Stimulated activated CD8-positive, alpha-beta memory T cell treated with anti-CD3 and anti-CD28 coated beads, Interleukin-4, amount 100 ng/mL, for 4 hours (primary cell): ENCODE measurements at places on chromosomes 1 and 21.

- no peak for DNase-seq
Measured at GRCh38 chr1:81509594-81509993, 291.1 kb upstream of the ADGRL2 start.

- peak; percentile 46 for DNase-seq
Measured at GRCh38 chr1:198699167-198700015, 60.6 kb downstream of the PTPRC start.

DNA sequence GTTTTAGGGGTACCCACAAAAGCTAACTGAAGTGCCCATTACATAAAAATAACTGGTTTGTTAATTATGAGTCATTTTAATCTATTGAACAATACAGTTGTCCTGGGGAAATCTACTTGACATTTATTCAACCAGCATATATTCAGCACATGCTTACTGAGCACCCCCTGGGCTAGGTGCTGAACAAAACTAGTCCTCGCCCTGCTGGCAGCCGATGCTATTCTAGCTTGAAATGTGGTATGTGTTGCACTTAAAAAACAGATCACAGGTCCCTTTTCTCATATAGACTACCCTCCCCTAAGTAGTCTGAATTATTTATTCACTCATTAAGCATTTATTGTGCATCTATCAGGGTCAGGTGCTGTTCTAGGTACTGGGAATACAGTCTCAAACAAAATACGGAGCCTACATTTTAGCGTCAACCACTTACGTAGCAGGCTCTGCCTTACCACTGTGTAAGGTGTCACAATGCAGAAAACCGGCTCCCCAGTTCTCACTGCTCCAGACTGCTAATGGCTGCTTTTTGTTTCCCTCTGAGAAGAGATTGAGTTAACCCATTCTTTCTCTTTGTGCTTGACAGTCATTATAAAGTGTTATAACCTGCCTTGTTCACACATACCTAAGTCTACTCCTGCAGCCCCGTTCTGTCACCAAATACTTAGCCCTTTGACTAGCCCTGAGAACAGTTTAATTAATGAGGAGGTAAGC is 57.1 kb downstream of the ADCY10 start:
- no peak for DNase-seq

DNA sequence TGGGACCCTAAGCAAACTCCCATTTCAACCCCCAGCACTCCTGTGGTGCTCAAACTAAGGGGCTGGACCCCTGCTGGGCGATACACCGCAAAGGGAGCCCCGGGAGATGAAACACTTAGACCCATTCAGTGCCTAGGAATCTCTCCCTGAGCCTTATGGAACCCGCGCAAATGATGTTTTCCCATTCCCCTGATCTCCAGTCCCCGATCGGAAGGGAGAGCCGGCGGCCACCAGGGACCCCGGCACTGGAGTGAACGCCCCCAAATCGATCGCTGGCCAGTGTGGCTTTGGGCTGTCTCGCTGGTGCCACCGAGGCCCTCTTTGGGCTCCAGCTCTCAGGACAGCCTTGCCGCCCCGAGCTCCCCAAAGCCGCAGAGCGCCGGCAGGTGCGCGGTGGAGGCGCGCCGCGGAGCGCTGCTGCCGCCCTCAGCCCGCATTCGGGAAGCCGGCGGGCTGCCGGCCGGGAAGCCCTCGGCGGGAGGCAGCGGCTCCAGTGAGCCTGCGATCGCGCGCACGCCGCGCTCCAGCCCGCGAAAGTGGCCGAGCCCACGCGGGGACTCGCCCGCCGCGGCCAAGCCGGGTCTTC is 1.1 kb downstream of the PLXNA2 start:
- no peak for DNase-seq

DNA sequence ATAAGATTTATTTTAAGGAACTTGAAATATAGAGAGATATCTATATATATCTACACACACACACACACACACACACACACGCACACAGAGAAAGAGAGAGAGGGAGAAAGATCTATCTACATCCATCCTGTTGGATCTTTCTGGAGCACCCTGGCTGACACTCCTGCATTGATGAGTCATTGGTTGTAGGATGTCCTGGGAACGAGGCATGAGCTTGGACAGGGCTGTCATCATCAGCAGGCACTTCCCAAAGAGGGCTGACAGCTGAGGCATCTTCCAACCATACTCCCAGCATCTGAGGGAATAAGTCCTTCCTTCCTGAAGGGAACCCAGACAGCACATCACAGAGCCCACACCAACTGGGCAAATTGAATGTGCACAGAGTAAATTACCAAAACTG is 99.1 kb upstream of the ERG start:
- no peak for DNase-seq

- DNase-seq, result no peak
Measured at GRCh38 chr1:117527074-117527473, 78.8 kb upstream of the TENT5C start.

DNA sequence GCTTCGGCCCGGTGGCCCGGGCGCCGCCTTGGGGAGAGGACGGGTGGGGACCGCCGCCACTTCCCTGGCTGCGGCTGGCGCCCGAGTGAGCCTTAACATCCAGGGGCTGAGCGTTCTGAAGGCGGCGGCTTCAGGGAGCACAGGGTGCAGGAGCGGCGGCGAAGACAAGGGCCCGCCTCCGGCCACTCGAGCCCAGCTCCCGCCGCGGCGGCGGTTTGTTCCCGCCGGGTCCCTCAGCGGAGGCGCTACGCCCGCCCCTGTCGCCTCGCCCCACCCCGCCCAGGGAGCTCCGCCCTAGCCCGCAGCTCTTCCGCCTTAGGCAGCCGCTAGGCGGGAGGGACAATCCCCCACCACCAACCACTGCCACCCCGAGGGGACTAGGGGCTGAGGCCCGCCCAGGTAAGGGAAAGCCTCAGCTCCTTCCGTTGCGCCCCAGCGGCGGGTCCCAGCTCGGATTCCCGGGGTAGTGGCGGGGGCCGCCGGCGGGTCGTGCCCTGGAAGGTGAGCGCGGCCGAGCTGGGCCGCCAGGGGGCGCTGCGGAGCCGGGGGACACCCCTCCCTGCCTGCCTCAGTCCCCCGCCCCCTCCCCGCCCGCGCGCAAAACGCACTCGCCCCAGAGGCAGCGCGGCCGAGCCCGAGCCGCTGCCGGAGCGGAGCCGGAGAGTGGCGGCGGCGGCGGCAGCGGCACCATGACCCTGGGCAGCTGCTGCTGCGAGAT is at the start of gene FOXD2:
FOXD2 (plus strand) TSS at position 598 of the 718 bp plus-strand sequence; CDS start at position 690, 92 bp downstream.
- DNase-seq, result peak; percentile 87

DNA sequence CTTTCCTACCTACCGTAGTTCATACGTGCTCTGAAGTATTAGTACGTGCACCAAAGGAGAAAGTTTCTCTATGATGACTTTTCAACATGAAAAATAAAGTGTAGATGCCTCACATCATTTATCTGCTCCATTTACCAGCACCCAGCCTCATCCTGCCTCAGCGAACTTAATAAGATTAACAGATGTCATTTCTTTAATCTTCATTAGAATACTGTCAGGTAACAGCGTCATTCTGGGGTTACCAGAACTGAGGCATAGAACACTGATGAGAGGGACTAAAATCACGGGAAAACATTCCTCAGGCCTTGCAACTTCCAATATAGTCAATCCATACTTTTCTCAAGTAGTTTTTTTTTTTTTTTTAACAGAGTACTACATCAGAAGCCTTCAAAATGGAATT is 43.2 kb upstream of the DISC1 start:
- no peak for DNase-seq

GRCh38 chr1:58779059-58779754 is 4.6 kb downstream of the JUN start:
- DNase-seq, result no peak

- DNase-seq, result no peak
Measured at GRCh38 chr1:114122941-114123618, 30.6 kb downstream of the SYT6 start.

DNA sequence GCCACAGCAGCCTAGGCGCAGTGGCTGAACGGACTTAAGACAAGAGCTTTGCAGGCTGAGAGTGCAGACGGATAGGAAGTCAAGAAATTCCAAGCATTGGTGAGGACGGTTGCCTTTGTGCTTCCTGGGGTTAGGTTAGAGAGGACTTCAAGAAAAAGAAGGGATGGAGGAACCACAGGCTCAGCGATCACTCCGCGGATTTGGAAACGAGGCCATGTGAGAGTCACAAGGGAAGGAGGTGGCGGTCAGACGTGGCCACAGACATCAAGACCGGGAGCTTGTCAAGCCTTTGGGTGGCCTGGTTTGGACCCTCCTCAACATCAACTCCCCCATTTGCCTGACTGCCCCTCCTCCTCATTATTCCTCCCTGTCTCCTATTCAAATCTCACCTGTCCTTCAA is 62.3 kb downstream of the NID1 start:
- no peak for DNase-seq

GRCh38 chr1:117396636-117397035 is 29.4 kb downstream of the MAN1A2 start:
- no peak for DNase-seq

GRCh38 chr1:111172463-111172862 is 28.0 kb downstream of the DENND2D start:
- DNase-seq, result no peak

- DNase-seq, result no peak
Measured at GRCh38 chr1:112638110-112638428, 18.4 kb downstream of the CAPZA1 start.

DNA sequence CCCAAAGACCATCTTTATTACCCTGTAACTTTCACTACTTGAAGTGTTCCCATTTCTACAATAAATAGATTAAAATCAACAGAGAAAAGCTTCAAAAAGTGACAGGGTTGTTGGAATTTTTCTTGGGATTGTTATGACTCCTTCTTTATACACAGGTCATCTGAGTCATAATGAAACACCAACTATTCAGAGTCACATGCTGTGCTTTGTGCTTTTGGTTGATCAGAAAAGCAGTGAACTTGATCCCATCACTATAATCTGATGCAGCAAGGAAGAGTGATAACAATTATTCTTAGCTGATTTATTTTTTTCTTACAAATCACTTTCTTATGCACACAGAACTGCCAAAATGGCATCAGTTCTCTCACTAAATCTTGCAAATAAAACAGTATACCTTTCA is 422.9 kb downstream of the PTBP2 start:
- no peak for DNase-seq

DNA sequence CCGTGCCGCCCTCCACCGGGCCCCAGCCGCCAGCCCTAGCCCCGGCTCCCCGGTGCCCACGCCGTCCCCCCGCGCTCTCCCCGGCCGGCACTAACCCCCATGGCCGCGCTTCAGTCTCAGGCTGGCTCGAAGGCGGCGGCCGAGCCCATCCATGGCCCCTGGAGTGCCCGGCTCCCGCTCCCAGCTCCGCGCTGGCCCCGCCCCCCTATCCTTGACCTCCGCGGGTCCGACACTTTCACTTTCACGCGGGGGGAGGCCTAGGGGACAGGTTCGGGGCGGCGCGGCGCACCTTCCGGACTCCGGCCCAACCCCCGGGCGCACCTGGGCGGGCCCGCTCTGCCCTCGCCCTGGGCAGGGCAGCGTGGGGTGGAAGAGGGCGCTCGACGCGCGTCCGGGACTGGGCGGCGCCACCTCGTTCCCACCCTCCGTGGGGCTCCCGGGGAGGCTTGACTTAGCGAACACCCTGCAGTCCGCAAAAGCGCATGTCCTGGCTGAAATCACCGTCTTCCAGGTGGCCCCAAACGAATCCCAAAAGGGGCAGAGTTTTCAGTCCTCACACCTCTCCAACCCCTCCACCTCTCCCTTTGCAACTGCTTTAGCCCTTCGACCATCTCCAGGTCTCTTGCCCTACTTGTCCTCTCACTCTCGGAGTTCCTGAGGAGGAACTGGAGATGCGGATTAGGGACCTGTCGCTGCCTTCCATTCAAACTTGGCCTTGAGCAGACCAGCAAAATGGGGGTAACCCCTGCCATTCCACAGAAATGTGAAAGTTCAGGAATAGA is 3.9 kb upstream of the DENND2D start:
- DNase-seq, result no peak

DNA sequence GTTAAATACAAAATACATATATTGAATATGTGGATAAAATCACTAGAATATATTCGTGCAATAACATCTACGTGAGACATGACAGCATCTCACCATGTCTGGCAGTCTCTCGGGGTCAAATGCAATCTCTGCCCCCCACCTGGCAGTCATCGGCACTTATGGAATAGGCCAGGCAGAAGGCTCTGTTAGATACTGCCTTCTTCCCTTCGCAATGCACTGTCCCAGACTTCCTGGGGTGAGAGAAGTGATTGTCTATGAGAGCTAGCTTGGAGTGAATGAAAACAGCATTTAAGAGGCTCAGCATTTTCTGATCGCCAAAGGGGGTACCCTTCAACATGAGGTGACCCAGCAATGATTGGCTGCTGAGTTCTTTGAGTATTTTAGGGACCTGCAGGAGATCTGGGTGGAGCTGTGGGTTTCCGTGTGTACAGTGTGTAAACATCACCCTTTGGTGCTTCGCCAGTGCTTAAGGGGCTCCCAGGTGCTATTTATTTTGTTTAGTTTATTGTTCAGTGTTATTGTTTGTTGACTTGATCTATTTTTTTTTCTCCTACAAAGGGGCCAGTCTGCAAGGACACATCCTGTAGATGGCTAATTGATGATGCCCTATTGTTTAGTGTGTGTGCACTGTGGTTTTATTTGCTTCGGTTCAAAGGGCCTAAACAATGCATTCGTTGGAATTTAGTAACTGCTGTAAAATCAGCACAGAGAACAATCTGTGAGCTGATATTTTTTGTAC is 10.2 kb downstream of the ERG start:
- DNase-seq, result no peak

DNA sequence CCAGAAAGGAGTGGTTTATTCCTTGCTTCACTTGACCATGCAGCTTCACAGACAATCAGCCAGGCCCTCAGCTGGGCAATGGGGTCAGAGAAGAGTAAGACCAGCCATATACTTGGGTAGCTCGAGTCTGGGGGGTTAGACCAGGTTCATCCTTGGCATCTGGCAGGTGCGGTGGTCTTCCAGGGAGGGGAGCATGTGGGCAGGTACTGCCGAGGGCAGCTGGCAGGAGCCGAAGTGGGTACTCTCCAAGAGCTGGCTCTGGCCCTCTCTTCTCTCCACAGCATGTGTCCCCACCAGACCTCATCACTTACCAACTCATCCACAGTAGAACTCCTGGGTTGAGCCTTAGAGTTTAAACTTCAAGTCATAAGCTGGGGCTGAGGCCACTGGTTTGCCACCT is 156.8 kb downstream of the FOXD2 start:
- no peak for DNase-seq

- DNase-seq, result no peak
Measured at GRCh38 chr1:207605444-207606361, 39.2 kb upstream of the CR1L start.

- DNase-seq, result no peak
Measured at GRCh38 chr1:72540674-72541073, 258.3 kb upstream of the NEGR1 start.

DNA sequence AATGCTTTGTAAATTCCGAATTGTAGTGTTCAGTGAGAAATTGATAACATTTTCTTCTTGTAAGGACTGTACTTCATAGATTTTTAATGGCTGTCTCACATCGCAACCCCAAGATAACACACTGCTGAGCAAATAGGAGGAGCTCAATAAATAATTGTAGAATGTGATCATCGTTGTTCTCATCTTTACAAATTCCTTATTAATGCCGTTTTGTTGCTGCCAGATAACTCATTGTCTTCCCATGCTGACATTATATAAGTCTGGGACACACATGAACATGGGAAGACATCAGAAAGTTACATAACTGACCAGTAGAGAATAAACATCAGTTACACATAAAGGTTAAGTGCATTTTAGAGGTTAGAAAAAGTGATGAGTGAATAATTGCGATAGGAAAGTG is 46.4 kb upstream of the TSPAN2 start:
- no peak for DNase-seq
